Stimulated activated naive CD8-positive, alpha-beta T cell treated with anti-CD3 and anti-CD28 coated beads, Interleukin-15, Interleukin-2, amounts not matched to agents 100 U/mL and 50 U/mL, for 24 hours (primary cell): ENCODE measurements at places on chromosomes 4 and X.
A peak's percentile ranks its signal among the peaks of the same experiment; 100 is the strongest.

DNA sequence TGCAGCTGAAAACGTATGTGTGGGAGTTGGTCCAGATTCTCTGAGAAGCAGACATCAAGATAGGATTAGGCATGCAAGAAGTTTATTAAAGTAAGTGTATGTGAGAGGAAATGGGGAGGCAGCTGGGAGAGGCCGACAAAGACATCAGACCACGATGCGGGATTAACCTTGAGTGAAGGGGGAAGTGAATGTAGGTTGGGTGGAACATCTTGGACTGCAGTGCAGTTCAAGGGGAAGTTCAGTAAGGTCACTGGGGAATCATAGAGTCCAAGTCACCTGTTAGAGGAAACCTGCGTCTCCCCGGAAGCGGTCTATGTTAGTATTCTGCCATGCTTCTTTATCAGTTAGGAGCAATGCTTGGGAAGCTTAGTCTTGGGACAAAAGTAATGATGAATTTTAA lies 22.0 kb downstream of the CXCL8 start:
- DNase-seq = no peak

GRCh38 chrX:136390921-136391320 lies 90.2 kb downstream of the ADGRG4 start:
- no peak for DNase-seq

DNA sequence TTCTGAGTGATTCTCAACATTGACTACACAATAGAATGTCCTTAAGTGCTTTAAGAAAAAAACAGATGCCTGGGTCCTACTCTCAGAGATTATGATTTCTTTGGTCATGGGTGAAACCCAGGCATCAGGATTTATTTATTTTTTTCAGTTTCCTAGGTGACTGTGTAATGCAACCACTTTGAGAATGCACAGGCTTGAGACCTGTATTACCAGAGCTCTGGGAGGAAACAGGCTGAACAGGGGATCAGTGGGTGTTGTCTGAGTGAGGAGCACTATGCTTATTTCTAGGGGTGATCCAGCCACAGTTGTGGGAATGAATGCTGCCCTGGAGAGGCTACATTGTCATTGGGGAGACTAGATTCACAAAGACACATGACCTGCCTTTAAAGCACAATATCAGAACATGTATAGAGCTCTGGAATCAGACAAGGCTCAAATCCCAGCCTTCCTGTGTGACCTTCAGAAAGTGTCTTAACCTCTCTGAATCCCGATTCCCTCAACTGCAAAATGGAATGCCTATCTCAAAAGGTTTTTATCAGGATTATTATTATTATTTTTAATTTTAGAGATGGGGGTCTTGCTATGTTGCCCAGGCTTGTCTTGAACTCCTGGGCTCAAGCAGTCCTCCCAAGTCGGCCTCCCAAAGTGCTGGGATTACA lies 61.6 kb upstream of the PRPS1 start:
- DNase-seq = no peak

DNA sequence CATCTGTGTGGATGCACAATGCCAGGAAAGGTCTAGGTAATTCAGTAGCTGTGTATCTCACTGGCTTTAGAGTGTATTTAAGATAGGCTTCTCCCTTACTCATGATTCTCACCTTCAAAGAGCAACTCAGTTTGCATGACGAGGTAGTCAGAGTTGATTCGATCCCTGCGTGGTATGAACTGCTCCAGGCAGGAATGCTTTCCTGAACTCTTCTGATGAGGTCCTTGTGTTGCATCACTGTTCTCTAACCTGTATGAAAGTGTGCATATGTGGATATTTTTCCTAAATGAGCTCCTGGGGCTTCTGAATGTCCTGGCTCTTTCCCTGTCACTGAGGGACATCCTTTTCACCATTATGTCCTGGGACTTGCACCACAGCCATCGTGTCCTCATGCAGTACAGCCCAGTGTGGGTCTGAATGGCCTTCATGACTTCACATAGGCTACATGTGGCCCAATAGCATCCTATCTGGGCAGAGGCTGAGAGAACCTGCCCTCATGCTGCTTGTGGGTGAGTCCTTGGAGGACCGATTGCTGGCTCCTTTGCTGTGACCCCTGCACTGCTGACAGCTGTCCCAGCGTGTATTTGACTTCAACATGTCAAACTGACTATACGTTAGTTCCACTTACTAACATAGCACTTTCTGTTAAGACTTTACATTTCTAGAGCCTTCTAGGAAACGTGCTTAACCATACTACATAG lies 65.3 kb upstream of the WDR1 start:
- DNase-seq = no peak

DNA sequence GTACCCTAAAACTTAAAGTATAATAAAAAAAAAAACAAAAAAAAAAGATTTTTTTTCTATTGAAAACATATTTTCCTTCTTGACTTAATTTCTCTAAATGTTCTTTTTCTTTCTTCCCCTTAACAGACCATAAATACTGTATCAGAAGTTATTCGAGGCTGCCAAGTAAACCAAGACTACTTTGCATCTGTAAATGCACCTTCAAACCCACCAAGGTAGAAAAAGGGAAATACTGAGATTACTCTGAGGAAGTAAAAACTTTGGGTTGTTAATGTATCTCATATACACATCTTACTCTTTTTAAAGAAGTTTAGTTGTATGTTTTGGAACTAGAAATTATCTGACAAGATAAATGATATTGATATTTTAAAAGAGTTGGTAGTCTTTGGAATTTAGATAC lies 65.6 kb downstream of the USO1 start:
- no peak for DNase-seq

- no peak for DNase-seq
These were observed 19.0 kb downstream of the MRPL1 start for GRCh38 chr4:77881460-77882295.

- DNase-seq = no peak
These were observed 50.1 kb upstream of the CLNK start for GRCh38 chr4:10734697-10735096.

- no peak for DNase-seq
These were observed 3.8 kb upstream of the CITED1 start for GRCh38 chrX:72309297-72310071.

- no peak for DNase-seq
These were observed 753.1 kb upstream of the FRG1 start for GRCh38 chr4:189187531-189188052.

- no peak for DNase-seq
These were observed 5.1 kb upstream of the SLC25A6 start for GRCh38 chrX:1397001-1397400.

DNA sequence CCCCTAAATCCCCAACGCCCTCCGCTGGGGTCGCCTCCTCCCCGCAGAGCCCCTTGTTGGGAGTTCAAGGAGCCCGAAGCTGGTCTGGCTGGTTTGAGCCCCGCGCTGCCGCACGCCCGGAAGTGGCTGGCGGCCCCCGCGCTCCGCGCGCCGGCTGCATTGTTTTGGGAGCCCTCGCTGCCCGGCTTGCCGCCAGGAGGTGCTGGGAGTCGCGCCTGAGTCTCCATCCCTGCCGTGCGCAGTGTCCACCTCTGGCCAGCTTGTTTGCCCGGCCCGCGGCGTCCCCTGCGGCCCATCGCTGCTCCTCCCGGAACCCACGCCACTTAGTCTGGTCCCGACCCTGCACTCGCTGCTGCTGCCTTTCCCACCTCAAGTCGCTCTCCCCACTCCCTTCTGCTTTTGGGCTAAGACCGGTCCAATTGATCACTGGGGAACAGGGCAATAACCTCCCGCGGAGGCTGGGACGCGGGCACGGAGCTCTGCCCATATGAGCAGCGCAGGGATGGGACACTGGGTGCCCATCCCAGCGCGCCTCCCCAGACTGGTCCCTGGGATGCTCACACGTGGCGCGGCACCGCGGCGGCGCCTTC lies 2.2 kb upstream of the SFRP2 start:
- peak; percentile 68 for DNase-seq

- no peak for DNase-seq
These were observed 1225.9 kb downstream of the PCDH19 start for GRCh38 chrX:99184153-99184552.

DNA sequence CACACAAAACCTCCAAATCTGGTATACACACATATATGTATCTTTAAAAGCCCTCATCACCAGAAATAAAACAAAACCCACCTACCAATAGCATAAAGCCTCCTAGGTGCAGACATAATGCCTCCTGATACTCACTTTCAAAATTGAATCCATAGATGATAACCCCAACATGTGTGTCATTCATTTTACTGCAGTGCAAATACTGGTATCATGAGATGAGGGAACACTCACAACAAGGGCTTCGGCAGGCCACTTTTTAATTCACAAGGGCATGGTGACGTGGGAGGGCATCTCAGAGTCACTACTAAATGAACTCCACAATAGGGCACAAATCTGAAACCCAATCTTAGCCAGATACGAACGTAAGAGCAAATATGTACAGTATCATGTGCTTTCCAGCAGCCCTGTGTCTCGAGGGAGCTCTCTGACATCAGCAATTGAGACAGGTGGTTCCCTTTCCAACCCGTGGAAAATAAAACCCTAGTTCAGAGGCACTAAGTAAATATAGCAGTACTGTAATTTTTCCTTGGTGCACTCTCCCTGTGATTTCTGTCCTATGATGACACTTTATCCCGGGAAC lies 14.1 kb upstream of the PPARGC1A start:
- no peak for DNase-seq

- DNase-seq = no peak
These were observed 41.5 kb downstream of the TRIM2 start for GRCh38 chr4:153245775-153246174.
